ENCODE measurements at places on chromosomes 4 and X.
A peak's percentile ranks its signal among the peaks of the same experiment; 100 is the strongest.

GRCh38 chr4:122922877-122923511 is 597 bp upstream of the NUDT6 start:
- DNase-seq, result peak; percentile 93

DNA sequence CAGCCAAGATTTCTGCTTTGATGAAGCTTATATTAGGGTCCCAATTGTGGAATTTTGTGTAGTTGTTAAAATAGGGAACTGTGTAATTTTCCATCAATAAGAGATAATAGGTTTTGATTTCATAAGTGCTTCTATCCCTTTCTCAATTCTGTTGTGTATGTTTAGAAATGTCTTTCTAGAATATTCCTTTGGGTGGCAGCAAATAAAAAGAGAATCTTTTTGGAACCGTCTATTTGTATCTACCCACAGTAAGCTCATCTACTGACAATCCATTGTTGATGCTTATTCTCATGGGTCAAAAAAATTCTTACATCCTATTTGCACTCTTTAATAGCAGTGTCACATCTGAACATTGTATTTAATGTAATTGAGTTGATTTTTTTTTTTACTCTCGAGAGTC is 61.7 kb downstream of the TMA16 start:
- no peak for DNase-seq

- no peak for DNase-seq
Observed at GRCh38 chrX:19772096-19772821, 115.1 kb downstream of the SH3KBP1 start.

GRCh38 chr4:82680834-82681233 is 117.8 kb downstream of the SCD5 start:
- no peak for DNase-seq

- DNase-seq, result no peak
Observed at GRCh38 chrX:54530357-54530900, 410 bp downstream of the GNL3L start.

GRCh38 chr4:20847124-20847747 is 147.0 kb downstream of the PACRGL start:
- no peak for DNase-seq

- DNase-seq, result no peak
Observed at GRCh38 chrX:146433771-146434170, 375.8 kb upstream of the CXorf51B start.

- DNase-seq, result no peak
Observed at GRCh38 chrX:132004728-132005127, 18.4 kb upstream of the STK26 start.

Data from astrocyte of the hippocampus (primary cell).